ENCODE measurements at places on chromosomes 6 and 20.

DNA sequence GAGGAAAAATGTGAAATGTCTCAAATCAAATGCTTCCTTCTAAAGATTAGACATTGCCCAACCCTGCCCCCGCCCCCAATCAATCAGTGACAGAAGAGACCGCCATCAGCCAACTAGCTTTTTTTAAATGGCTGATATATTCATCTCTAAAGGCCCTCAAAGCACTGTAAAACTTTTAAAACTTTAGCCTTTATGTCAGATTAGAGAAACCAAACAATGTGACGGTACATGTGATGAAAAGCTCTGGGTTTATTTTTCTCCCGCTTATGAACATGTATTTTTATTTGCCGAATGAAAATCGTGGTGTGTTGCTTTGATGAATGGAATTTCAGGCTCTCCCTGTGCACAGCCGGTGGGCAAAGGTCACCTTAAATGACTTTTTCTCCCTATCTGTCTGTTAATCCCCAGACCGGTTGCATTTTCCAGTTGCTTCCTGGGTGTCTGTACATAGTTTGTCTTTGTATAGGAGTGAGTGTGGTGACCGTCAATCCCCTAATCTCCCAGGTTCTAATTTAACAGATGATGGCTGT is 38.5 kb downstream of the TBC1D7 start:
- DNase-seq: no peak

DNA sequence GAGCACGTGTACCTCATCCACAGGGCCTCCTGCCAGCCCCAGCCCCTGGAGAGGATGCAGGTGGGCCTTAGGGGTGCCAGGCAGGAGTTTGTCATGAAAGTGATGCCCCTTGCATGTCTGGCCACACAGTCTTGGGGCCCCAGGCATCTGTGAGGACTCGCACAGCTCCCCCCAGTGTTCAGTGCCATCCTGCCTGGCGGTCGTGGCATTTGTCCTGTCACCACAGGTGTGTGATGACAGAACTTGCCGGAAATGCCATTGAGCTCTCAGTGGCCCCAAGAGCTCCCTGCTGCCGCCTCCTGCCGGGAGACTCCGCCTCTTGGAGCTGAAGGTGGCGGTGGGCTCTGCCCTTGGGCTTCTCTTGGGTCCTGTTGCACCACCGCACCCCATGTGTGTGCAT is 30.6 kb upstream of the ADRM1 start:
- no peak for DNase-seq

GRCh38 chr20:51488331-51488730 is 54.2 kb downstream of the NFATC2 start:
- DNase-seq: no peak

DNA sequence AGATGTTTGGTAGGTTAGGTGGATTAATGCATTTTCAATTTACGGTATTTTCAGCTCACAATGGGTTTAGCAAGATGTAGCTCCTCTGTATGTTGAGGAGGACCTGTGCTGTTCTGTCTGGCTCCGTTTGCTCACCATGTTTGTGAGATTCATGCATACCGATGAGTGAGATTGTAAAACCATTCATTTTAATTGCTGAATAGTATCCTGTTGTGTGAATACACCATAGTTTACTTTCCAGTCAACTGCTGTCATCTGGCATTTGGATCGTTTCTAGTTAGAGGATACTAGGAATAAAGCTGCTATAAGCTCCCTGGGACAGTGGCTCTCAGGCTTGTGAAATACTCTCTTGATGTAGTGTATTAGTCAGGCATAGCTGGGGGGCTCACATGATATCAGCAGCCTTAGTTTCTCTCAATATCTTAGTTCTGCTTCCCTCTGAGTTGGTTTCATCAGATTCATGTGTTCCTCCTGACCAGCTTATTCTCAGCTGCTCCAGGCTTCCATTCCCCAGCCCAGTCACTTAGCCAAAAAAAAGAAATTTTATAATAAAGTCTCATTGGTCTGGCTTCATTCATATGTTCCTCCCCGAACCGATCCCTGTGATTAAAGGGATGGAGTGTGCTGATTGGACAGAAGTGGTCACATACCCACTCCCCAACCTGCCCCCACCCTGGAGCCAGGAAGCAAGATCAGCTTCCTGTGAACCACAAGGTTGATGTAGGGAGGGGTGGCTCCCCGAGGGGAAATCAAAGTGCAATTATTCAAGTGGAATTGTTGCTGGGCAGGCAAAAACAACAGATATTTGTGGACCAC is 10.9 kb upstream of the B4GALT5 start:
- no peak for DNase-seq

DNA sequence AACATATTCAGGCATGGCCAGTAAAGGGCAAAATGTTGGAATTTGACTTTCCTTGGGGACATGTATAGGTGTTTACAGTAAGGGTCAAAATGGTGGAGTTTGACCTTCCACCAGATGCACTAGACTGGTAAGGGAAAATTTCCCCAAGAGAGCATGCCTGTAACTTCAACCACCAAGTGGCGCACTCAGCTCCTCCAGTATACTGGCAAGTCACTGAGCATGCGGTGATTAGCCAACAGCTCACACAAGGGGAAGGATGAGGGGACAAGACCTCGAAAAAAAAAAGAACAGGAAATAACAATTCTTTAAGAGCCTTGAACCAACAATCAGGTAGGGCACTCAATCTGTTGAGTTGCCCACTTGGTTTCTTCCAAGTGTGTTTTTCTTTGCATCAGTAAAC is 140.9 kb downstream of the EYS start:
- no peak for DNase-seq
